ENCODE measurements at places on chromosomes 12 and 14. TPM values are rescaled to one million over a fixed set of nuclear protein-coding genes. Genes with fewer than 3 reads are reported as not detected.

- DNase-seq = peak; percentile 59
- H3K27me3 ChIP-seq = no peaks in the 10 kb centered on the region
- H3K4me3 ChIP-seq = no peak overlapping the region
- H3K36me3 ChIP-seq = no peaks in the 10 kb centered on the region
- no peak overlapping the region for H3K27ac ChIP-seq
Measured at GRCh38 chr12:113424915-113425823, 3.0 kb downstream of the SDSL start.

The SPTB gene
- total RNA-seq = 2.7 TPM

The NOS1 gene
- 2.0 TPM for total RNA-seq

- H3K27me3 ChIP-seq = no peaks in the 10 kb centered on the region
- H3K4me1 ChIP-seq = no peaks in the 10 kb centered on the region
- no peak for DNase-seq
- H3K36me3 ChIP-seq = no peaks in the 10 kb centered on the region
- H3K4me3 ChIP-seq = no peak overlapping the region
Measured at GRCh38 chr12:2125651-2126522, 73.1 kb downstream of the CACNA1C start.

- H3K4me3 ChIP-seq = no peak overlapping the region
- no peak for DNase-seq
- no peaks in the 10 kb centered on the region for H3K4me1 ChIP-seq
- H3K36me3 ChIP-seq = peaks cover 18% of the 10 kb centered on the region
- H3K27me3 ChIP-seq = no peaks in the 10 kb centered on the region
- no peak overlapping the region for H3K27ac ChIP-seq
Measured at GRCh38 chr12:107732365-107732764, 28.6 kb downstream of the PRDM4 start.

GRCh38 chr12:47122602-47123001, 42.8 kb upstream of the AMIGO2 start:
- no peaks in the 10 kb centered on the region for H3K27me3 ChIP-seq
- no peaks in the 10 kb centered on the region for H3K4me1 ChIP-seq
- H3K36me3 ChIP-seq = no peaks in the 10 kb centered on the region
- DNase-seq = no peak
- H3K27ac ChIP-seq = no peak overlapping the region

The CRIP2 gene
- total RNA-seq = 31.6 TPM

DNA sequence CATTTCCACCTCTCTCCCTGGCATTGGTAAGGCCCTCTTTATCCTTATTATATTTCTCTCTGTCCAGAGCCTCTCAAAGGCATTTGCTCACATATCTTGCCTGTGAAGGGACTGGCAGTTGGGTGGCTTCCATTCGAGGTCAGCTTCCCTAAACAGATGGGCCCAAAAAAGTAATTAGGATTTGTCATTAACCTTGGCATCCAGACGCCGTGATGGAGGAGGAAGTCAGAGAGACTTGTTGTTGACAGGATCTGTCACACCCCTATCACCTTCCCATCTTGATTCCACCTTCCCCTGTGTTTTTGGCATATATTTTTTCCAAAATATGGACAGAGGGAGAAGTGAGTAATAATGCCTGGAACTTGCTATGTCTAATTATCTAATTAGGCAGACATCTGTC, 54.0 kb upstream of the OAS1 start:
- H3K27ac ChIP-seq = no peak overlapping the region
- no peaks in the 10 kb centered on the region for H3K36me3 ChIP-seq
- H3K4me3 ChIP-seq = no peak overlapping the region
- peaks cover 6% of the 10 kb centered on the region for H3K27me3 ChIP-seq

DNA sequence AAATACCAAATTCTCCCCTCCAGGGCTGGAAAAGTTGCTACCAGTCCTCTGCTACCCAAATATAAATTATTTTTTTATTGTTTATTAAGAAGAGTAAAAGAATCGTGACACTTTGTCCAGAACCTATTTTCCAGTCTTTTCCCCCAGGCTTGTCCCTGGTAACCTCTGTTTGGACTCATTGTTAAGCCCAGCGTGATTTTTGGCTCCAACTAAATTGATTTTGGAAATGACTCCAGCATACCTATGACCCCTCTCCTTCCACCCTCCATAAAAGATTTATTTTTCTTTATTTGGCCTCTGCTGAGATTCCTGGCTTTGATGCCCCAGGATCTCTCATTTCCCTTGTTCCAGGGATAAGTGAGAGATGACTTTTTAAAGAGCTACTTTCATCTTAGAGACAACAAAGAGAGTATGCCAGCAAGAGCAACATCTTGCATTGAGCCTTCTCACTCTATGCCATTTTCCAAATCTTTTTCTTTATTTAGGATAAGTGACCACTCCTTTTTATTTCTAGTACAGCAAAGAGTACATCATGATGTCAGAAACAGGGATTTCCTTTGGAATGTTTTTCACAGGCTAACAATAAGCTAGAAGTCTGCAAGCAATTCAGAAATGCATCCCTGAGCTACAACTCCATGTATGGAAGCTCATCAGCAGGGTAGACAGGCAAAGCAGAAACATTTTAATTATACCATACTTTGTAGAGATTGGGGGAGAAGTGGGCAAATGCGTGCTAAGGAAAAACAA, 75.8 kb downstream of the DAD1 start:
- H3K4me1 ChIP-seq = no peaks in the 10 kb centered on the region
- no peaks in the 10 kb centered on the region for H3K36me3 ChIP-seq
- H3K27ac ChIP-seq = no peak overlapping the region
- no peaks in the 10 kb centered on the region for H3K27me3 ChIP-seq
- DNase-seq = no peak

DNA sequence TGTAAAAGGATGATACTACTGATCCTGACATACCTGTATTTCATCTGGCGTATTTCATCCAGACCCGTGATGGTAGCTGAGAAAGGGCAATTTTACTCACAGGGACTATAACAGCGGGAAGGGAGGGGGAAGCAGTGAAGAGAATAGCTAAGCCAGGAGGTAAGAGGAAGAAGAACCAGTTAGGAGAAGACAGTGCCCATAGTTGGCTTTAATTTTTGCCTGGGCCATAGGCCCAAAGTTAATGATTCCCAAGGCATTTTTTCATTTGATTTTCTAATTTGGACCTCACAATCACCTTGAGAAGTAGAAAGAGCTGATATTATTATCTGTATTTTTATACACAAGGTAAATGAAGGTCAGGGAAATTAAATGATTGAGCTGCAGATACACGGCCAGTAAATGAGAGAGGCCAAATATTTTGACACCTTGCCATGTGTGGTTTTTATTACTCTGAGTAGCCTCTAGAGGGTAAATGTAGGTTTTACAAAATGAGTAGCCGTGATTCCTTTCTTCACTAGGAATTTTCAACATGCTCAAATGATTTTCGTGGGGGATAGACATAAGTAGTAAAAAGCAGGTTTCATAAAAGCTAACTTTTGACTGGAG, 382.2 kb downstream of the FUT8 start:
- H3K27ac ChIP-seq = no peak overlapping the region
- no peak overlapping the region for H3K4me3 ChIP-seq
- H3K4me1 ChIP-seq = no peaks in the 10 kb centered on the region
- no peaks in the 10 kb centered on the region for H3K27me3 ChIP-seq
- DNase-seq = no peak

DNA sequence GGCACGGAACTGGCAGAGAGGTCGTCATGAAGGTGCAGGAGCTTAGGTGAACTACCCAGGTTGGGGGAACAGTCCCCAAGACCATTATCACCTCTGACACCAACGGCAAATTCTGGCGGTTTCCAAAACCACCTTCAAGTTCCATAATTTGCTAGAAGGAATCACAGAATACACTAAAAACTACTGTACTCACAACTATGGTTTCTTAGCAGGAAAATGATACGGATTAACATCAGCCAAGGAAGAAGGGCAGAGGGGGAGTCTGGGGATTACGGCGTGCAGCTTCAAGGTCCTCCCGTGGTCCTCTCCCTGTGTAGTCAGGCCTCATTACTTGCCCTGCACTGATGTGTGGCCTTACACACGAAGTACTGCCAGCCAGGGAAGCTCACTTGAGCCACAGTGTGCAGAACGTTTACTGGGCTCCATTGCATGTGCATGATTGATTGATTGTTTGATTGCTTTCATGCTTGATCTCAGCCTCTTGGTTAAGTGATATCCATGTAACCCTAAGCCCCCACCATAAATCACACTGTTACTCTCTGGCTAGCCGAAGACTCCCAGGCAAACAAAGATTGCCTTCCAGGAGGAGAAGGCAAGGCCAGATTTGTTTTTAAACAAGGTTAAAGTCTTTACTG, 837 bp upstream of the STX2 start:
- no peaks in the 10 kb centered on the region for H3K27me3 ChIP-seq
- no peaks in the 10 kb centered on the region for H3K36me3 ChIP-seq
- H3K27ac ChIP-seq = no peak overlapping the region
- peaks cover 4% of the 10 kb centered on the region for H3K4me1 ChIP-seq
- no peak overlapping the region for H3K4me3 ChIP-seq

DNA sequence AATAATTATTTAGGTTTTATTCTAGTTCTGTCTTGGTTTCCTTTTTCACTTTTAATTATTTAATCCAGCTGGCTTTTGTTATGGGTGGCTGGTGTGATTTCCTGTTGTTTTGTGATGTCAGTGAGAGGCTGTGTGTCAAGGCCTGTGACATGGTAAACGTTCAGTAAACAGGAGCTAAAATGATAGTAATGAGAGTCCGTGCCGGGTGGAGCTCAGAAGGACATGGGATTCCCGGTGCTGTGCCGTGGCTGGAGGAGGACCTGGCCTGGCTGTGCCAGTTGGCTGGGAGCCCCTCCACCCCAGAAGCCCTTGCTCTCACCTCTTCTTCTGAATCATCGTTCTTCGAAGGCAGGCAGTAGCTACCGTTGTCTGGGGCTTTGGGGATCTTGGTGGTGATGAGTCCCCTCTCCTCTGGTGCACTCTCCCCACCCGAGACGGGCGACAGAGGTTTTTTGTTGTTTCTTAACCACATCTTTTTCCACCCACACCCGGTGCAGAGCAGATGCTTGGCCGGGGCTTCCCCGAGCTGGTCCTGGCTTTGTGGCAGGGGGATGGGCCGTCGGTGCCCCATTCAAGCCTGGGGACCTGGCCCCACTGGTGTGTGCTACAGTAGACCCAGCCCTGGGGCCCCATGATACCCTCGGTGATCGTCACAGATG, 29.1 kb downstream of the SH2B3 start:
- no peaks in the 10 kb centered on the region for H3K27me3 ChIP-seq
- H3K4me3 ChIP-seq = no peak overlapping the region
- no peaks in the 10 kb centered on the region for H3K36me3 ChIP-seq
- H3K27ac ChIP-seq = peak overlapping the region; percentile 54

The AVPR1A gene
- 0.16 TPM for total RNA-seq

- no peaks in the 10 kb centered on the region for H3K36me3 ChIP-seq
- H3K27me3 ChIP-seq = no peaks in the 10 kb centered on the region
- peak within 1 kb of the TSS; percentile 25 for H3K4me3 ChIP-seq
- DNase-seq = peak; percentile 72
- H3K27ac ChIP-seq = peak within 1 kb of the TSS; percentile 57
Measured at GRCh38 chr12:104215638-104216297, at the start of gene TXNRD1. Gene TXNRD1, plus strand, starts transcription at chr12:104215779. Its CDS starts 24 bp downstream, at chr12:104215803.

DNA sequence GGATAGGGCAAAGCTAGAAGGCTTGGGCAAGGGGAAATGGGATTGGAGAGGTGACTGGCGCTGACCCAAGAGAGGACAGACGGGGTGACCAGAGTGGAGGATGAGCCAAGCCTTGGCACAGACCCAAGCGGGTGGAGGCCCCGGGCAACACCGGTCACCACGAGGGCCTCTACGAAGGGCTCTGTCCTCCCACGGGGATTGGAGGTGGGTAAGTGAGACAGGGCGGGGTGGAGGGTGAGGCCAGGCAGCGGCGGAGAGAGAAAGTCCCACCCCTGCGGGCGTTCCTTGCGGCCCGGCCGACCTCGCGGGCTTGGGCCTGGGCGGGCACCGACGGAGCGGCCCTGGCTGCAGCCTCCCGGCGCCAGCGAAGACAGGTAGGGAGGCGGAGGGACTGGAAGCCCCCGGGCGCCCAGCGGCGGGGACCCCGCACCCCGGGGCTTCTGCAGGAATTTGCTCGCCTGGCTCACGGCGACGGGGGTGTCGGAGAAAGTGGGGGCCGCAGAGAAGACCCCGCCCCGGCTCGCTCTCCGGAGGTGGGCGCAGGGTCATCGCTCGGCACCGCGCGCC, at the start of gene PAPLN:
TSS of gene PAPLN (plus strand) at position 288 of the 567 bp plus-strand sequence. CDS start 2,273 bp downstream, outside the sequence.
- H3K27ac ChIP-seq = no peak within 1 kb of the TSS
- no peak for DNase-seq
- H3K36me3 ChIP-seq = no peaks in the 10 kb centered on the region
- peak within 1 kb of the TSS; percentile 60 for H3K4me3 ChIP-seq

- no peak overlapping the region for H3K4me3 ChIP-seq
- DNase-seq = no peak
- H3K27me3 ChIP-seq = no peaks in the 10 kb centered on the region
- H3K36me3 ChIP-seq = no peaks in the 10 kb centered on the region
- H3K27ac ChIP-seq = peak overlapping the region; percentile 58
Measured at GRCh38 chr14:91744068-91744480, 12.2 kb upstream of the CATSPERB start.

DNA sequence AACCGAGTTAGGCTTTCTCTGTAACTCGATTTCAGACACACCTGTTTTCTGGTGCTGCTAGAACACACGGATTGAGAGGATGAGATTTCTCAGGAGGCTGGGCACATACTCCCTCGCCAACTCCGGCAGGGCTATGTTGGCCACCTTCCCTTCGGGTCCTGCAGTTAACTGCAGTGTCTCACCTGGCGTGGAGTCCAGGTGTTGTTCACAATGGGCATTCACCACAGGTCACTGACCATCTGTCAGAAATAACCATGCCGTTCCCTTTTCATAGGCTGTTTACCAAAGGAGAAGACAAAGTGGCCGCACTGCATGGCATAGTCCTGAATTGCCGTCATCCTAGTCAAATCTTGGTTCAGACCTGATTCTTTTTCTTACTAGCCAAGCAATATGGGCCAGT, 5.5 kb upstream of the KCNH3 start:
- no peak for DNase-seq
- no peaks in the 10 kb centered on the region for H3K36me3 ChIP-seq
- no peak overlapping the region for H3K4me3 ChIP-seq
- H3K27me3 ChIP-seq = no peaks in the 10 kb centered on the region
- no peak overlapping the region for H3K27ac ChIP-seq

The YAF2 gene
- total RNA-seq = 10.6 TPM

DNA sequence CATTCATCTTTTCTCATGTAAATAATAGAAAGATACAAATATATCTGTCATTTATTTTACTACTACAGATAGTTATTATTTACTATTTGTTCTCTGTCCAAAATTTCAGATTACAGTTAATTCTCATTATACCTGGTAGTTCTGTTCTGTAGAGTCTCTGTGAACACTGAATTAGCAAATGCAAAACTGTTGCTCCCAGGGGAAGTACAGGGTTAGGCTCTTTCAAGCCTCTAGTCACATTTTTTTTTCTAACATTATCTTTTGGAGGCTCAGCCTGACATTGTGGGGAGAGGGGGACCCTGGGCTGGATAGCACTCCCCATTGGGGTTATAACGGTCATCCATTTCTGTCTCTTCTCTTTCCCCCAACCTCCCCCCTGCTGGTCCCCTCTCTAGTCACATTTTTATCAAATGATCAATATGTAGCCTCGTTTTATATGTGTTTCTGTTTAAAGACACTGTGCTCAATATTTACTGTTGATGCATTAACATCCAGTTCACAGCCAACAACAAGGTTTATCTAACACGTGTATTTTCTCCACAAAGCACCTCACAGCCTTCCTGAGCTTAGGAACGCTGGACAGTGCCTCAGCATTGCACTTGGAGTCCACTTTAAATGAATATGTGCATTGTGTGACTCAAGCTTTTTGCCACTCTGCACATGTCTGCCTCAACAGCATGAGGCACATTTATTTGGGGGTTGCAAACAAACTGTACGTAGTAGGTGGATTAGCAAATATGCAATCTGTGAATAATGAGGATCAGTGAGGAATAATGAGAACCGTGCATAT, 4.7 kb downstream of the SMCO2 start:
- no peaks in the 10 kb centered on the region for H3K36me3 ChIP-seq
- H3K4me3 ChIP-seq = no peak overlapping the region
- no peaks in the 10 kb centered on the region for H3K27me3 ChIP-seq
- no peak overlapping the region for H3K27ac ChIP-seq
